ENCODE measurements at places on chromosomes 13 and 19. TPM values are rescaled to one million over a fixed set of nuclear protein-coding genes. Genes with fewer than 3 reads are reported as not detected.

The HSD17B14 gene
- 2.3 TPM for total RNA-seq

The PRSS57 gene
- total RNA-seq = not detected

The SOX1 gene
- not detected for total RNA-seq

The TJP3 gene
- total RNA-seq = not detected

The PEG3 gene
- total RNA-seq = 0.29 TPM

The CGB1 gene
- total RNA-seq = not detected

The LIG4 gene
- total RNA-seq = 5.2 TPM

The CA11 gene
- 1.2 TPM for total RNA-seq

The TMEM59L gene
- total RNA-seq = 2.0 TPM

Measured in myometrial cell (primary cell).